Liver (tissue), 10 donors: ENCODE measurements at places on chromosomes 13 and 19.

DNA sequence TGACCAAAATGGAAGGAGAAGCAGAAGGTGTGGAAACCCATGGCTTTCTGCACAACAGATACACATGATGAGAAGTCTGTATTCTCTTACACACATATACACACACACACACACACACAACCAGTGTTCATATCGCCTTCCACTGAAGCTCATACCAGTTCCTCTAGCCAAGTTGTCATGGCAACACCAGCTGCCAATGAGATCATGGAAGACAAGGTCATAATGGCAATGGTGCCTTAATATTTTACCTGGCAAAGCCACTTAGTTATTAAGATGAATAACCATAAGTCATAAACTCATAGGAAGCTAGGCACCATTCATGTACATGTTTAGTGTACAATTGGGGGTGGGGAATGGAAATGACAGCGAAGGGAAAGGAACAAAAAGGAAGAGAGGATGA lies 2.6 kb upstream of the DHRS12 start:
- DNase-seq: no peak

DNA sequence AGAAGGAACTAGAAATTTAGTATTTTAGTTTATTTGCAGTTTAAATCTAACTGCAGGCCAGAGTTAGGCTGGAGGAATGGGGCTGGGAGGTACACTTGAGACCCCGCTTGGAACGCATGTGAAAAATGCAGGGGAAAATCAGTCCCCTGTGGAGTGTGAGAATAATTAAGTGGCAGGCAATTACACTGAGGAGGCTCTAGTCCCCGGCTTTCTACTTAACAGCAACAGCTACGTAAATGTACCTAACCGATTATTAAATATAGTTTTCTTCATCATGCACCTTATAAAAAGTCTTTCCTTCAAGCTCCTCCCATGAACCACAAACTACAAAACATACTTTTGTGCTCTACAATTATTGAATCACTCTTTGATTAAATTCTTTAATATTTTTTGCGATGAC lies 804 bp downstream of the ZNF708 start:
- DNase-seq: no peak

DNA sequence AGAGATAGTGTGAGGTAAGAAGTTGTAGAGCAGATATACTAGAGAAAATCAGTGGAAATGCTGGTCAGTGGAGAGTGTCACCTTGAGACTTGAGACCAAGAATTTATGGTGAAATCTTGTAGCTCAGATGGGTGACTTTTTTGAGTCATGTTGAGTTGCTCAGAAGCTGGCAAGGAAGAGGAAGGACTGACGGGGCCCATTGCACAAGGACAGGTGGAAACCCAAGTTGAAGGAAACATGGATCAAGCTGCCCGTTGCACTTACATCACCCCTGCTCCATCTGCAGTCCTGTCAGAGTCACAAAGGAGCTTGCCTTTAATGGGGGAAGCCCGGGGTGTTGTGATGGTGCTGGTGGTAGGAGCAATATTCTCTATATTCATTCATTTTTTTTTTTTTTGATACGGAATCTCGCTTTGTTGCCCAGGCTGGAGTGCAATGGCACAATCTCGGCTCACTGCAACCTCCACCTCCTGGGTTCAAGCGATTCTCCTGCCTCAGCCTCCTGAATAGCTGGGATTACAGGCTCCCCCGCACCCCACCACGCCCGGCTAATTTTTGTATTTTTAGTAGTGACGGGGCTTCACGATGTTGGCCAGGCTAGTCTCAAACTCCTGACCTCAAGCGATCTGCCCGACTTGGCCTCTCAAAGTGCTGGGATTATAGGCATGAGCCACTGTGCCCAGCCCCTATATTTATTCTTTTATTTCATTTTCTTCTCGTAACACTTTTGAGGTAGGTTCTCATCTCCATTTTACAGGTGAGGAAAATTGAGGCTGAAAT lies 27.4 kb downstream of the UBAC2 start:
- no peak for DNase-seq

GRCh38 chr13:28100150-28101121 lies at the start of gene FLT3:
Gene FLT3 (minus strand): TSS chr13:28100576. CDS start chr13:28100510, 66 bp downstream.
- DNase-seq: no peak

DNA sequence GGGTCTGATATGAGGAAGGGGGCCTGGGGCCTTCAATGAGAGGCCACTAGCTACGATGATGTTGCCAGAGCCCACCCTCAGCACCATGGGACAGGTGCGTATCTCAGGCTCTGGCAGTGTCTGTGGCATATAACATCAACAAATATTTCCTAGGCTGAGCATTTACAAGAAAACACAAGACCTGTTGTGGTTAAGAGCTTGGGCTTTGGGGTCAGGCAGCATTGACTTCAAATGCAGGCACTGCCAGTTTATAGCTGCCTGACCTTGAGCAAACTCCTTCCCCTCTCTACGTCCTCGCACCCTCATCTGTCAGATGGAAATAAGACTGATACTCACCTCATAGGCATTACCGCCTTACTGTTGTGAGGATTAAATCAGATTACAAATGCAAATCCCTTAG lies 156.0 kb downstream of the KATNAL1 start:
- no peak for DNase-seq

DNA sequence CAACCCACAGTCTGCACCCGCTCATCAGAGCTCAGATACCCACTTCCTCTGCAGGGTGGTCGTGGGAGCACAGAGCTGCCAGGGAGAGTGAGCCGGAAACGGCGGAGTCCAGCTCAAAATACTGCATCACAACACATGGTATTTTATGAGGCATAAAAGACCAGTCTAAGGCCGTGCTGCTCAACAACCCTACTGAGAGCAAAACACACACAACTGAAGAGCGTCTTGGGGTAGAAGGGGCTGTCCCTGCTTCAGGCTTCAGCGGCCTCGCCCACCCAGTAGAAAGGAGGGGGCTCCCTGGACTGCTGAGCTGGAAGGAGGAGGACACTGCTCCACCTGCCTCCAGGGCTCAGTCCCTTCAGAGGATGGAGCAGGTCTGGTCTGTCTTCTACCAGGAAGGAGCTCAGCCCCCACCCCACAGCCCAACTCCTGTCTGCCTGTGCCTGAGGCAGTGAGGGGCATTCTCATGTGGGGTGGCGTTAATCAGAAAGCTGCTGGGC lies 36.9 kb downstream of the NAXD start:
- DNase-seq: no peak

- DNase-seq: no peak
Measured at GRCh38 chr19:1841209-1841924, 6.9 kb downstream of the REXO1 start.

GRCh38 chr13:98143601-98144026 lies 720 bp downstream of the FARP1 start:
- DNase-seq: no peak

DNA sequence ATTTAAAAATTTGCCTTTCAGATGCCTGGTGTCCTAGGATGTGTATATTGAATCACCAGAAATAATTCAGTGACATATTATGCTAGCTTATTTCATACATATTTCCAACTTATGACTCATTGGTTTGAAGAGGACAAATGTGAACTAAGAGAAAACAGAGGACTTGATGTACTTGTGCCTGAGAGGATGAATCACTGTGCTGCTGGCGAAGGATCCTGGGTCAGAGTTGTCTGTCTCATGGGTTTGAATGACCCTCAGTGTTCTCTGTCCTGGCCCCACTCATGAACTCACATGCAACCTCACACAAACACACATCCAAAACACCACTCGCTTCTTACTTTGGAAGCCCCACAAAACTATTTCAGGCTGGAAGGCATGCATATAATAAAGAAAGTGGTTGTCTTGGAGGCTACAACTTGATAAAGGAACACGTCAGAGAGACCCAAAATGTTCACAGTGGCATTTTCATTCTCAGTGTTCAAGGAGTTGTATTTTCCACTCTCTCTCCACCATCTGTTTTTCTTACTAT lies 129.0 kb upstream of the SPRY2 start:
- DNase-seq: no peak

DNA sequence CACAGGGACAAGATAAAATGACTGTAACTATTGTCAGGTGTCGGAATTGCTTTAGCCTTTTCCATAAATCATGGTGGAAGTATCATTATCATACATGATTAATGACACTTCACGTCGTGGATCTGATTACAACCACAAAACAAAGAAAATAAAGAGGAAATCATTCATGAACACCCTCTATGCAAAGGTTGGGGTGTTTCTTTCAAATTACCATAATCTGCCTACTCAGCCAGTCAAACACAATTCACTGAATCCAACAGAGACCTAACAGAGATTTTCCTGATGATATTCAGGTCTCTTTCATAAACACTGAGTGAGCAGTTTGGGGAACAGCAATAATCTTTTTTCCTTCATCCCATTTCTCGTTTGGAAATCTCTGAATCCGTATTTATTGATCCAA lies 625.6 kb downstream of the DCT start:
- no peak for DNase-seq

DNA sequence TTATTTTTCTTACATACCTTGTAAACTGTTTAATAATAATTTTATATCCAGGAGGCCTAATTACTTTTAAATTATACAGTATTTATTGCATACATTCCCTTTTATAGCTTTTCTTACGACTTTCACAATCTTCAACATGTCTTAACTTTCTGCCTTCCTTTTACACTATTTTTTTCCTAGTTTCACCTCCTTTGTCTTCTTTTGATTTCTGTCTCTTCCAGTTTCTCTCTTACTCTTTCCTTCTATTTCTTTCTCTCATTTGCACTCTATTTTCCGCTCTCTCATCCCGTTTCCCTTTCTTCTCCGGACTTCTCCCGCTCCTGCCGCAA lies 11.5 kb downstream of the ZNF552 start:
- DNase-seq: no peak

DNA sequence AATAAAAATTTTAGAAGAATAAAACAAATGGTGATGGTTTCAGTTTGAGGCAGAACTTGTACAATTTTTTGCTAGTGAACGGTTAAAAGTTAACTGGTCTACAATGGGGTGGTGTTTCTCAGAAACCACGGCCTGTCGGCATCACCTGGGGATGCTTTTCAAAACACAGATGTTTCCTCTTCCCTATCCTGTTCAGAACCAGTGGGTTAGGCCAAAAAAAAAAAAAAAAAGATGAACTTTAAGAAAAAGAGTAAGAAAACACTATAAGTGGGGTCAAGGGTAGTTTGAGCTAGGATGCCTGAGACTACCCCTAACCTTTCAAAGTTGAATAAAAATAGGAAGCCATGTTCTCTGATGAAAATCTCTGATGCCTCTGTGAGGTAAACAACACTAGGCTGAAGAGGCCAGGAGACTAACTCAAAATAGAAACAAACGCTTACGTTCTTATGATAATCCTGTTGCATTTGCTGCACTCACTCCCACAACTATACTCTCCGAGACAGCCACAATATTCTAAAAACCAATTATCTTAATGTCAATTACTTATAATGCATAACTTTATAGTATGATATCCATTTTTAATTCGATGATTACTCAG lies 3.3 kb downstream of the MTIF3 start:
- DNase-seq: no peak

DNA sequence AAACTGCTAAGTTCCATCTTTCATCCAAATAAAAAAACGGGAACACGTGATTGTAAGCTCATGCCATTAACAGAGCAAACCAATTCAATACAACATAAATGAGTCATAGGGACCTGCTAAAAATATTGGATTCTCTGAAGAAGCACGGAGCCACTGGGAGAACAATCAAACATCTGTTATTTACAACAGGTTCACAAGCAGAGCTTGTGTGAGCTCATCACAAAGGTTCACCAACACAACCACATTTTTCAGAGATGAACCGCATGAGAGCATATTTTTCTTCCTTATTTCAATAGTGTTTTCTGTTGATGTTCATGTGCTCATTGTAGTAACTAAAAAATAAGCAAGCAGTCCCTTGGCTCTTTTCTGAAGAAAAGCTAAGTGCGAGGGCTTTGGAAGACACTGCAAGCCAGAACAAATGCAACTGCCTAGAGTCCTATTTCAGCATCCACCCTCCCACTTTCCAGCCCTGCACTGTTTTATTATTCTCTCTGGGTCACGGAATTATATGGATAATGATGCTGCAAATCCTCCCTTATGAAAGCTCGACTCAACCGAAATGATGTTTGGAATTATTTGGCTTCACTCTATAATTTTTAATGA lies 545.8 kb downstream of the LIG4 start:
- no peak for DNase-seq

GRCh38 chr13:106533101-106533942 lies 2.1 kb downstream of the EFNB2 start:
- peak; percentile 69 for DNase-seq

DNA sequence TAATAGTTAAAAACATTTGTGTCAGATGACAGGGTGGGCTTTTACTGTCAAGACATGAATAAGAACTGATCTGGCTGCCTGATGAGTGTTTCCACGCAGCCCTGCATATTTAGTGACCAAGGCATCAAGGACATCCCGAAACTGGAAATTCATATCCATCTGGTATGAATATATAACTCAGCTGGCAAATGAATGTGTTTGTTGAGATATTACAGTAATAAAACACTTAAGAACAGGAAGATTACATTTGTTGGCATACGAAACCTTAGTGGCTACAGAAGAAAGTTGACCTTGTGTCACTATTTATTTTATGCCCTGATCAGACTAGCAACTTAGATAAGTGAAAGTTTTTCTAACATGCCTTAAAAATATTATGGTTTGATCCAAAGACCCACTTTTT lies 32.8 kb downstream of the RAP2A start:
- no peak for DNase-seq

DNA sequence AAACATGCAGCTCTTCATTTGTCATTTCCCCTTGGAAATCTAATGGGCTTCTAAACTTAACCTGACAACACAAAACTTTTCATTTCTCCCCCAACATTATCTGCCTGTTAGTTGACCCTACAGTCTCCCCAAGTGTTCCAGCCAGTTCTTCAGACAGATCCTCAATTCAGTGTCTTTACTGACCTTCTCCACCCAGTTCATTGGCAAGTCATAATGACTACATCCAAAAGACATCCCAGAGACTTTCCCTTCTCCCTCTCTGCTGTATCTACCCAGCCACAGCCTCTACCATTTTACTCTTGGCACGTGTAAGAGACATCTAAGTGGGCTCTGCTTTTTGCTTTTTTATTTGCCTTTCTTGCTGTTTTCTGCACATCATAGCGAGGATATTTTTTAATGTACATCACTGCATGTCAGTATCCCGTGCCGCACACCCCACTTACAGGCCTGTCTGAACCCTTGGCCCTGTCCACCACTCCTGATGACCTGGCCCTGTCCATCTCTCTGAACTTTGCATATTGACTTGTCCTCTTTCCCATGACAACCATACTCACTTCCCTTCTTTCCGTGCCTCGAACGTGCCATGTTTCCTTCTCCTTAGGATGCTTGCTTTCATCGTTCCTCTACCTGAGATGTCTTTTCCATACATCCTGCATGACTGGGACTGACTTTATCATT lies 391.9 kb downstream of the IRS2 start:
- no peak for DNase-seq

- no peak for DNase-seq
Measured at GRCh38 chr13:40974460-40975407, 44.4 kb downstream of the ELF1 start.

GRCh38 chr13:113150550-113151365 lies 7.7 kb upstream of the PROZ start:
- DNase-seq: no peak
